ENCODE measurements at places on chromosomes 11 and 22. TPM values are rescaled to one million over a fixed set of nuclear protein-coding genes. Genes with fewer than 3 reads are reported as not detected.
A peak's percentile ranks its signal among the peaks of the same experiment; 100 is the strongest.

DNA sequence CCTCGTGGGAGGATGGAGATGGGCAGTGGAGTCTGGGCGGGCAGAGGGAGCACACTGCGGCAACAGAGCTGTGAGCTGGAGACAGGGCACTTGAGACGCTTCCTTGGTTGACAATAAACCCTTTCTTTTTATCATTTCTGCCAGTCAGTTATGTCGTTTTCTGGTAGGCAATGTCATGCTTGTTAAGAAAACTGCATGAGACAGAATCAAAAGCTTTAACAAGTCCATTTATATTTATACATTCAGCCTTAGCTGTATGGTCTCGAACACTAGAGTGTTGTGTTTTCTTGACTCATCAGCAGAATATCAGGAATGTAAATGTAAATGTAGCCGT is 31.9 kb downstream of the PPFIA1 start:
- no peak for DNase-seq

- DNase-seq, result no peak
These were observed 8.4 kb downstream of the MIAT start for GRCh38 chr22:26665813-26666231.

DNA sequence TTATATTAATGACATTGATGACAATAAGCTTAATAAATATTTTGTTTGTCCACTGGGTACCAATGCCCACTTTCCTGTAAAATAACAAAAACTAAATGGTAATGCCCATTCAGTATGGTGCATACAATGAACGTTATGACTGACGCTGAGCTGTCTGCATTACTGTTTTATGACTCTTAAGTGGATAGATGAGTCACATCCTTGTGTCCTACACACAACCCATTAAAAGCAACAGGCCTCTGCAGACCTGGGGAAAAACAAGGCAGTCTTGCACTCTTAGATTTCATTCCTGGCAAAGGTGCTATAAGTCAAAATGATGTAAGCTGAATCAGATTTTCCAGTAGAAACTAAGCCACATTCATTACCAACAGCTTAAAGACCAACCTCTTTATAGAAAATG is 176.3 kb upstream of the TMEM45B start:
- DNase-seq, result peak; percentile 72

- no peak for DNase-seq
These were observed 31.3 kb upstream of the TEAD1 start for GRCh38 chr11:12642806-12643428.

- no peak for DNase-seq
These were observed 5.6 kb downstream of the TBX1 start for GRCh38 chr22:19766240-19766510.

DNA sequence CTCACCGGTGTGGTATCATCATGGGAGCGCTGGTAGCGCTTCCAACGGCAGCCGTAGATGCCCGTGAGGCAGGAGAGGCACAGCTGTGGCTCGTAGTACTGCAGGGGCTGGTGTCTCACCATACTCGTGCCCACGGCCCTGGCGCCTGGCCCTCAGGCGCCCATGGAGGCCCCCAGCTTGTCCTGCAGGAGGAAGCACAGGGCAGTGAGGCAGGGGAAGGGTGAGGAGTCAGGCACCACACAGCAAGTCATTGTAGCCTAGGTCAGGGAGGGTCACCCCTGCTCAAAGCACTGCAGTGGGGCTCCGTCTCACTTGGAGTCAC is 44.6 kb upstream of the KLHL35 start:
- DNase-seq, result no peak

APOC3 gene
- polyA plus RNA-seq, result not detected

ART5 gene
- polyA plus RNA-seq, result 0.30 TPM
